ENCODE measurements at places on chromosomes 3 and 15.

GRCh38 chr3:59688636-59689035 is 638.8 kb upstream of the CFAP20DC start:
- no peak for DNase-seq

DNA sequence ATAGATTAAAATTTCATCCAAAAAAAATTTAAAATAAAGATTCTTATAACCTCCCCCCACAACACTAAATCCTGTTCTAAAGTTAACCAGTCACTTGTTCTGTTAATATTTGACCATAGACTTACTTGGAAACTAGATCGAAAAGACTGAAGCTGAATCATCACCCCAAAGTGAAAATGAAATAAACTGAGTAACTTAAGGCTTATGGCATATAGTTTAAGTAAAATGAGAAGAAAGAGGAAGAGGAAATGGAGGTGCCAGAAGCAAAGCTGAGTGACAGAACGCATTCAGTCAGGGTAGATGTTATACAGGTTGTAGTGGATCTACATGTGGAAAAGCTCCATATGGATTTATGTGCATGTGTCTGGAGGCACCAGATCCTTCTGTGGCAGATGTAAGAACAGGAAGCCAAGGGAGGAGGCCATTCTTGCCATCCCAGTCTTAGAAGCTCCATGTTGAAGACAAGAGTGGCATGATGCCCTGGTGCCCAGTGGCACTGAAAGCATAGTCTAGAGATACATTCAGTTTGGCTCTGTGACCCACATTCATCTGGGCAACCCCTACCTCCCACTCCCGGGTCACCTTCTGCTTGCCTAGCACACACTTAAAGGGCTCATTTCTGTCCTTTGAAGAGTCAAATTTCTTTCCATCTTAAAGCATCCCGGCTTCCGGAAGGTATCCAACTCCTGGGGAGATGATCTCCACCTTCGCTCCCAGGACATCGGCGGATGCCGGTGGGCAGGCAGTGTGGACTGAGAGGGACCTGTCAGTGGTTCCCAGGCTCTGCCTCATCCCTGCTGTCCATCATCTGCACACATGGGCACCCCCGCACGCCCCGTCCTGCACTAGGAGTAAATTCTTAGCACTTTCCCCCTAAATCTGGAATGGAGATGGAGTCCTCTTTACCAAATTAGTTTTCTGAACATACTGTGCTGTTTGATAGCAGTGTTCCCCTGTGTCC is 90.8 kb downstream of the NEO1 start:
- DNase-seq: no peak

GRCh38 chr3:197151580-197151979 is 122.0 kb upstream of the MELTF start:
- DNase-seq: peak; percentile 20

- no peak for DNase-seq
Measured at GRCh38 chr3:119175872-119176756, 2.7 kb downstream of the UPK1B start.

DNA sequence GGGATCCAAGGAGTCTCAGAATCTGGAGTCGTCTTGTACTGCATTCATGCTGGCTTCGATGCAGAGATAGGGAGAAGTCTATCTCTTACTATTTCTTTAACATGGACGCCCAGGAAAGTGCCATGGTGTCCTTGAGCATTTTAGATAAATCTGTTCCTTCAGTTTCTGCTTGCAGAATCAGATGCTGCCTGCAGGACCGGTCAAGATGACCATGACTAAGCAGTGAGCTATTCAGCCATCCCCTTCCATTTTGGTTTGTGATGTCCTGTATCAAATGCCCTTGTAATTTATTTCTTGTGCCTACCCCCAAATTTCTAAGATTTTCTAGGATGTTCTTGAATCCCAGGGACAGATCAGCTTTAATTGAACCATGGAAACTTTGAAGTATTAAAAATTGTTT is 139.4 kb upstream of the TP63 start:
- DNase-seq: no peak

DNA sequence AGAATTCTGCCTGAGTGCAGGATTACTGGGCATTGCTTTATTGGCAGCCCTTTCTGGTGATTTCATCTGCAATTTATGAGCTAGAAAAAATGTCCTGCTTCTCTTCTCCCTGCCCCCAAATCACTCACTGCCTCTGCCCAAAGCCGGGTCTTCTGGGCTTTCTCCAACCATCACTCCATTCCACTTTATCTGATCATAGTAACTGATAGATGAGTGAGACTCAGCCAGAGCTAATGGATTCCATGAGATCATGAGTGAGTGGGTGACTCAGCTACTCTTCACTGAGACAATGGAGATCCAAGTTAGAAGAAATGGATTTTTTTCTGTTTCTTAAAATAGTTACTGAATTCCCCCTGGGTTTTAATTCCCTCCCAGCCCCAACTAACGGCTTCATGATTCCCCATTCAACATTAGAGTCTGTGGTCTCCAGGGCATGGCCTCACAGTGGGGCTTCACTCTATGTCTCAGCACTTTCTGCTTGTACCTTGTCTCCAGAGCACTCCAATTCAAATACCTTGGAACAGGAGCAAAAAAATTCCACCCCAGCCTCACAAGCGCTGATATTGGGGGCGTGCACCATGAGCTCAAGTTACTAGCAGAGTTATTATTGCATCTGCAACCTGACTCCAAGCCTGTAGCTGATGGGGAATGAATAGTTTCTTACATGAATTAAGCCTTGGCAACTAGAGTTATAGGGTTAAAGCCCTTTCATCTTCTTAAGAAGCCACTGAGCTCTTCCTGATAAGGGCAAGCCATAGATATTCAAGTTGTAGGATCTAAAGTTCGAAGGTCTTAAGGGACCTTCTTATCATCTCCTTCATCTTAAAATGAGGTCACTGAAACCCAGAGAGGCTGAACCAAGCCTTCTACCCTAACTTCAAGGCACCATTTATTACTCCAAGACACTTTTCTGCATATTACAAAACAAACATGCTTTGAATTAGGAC is 85.9 kb downstream of the AGBL1 start:
- DNase-seq: no peak

- DNase-seq: no peak
Measured at GRCh38 chr3:136074546-136075170, 109.1 kb downstream of the PPP2R3A start.

GRCh38 chr3:65401359-65402305 is 637.1 kb downstream of the MAGI1 start:
- no peak for DNase-seq

DNA sequence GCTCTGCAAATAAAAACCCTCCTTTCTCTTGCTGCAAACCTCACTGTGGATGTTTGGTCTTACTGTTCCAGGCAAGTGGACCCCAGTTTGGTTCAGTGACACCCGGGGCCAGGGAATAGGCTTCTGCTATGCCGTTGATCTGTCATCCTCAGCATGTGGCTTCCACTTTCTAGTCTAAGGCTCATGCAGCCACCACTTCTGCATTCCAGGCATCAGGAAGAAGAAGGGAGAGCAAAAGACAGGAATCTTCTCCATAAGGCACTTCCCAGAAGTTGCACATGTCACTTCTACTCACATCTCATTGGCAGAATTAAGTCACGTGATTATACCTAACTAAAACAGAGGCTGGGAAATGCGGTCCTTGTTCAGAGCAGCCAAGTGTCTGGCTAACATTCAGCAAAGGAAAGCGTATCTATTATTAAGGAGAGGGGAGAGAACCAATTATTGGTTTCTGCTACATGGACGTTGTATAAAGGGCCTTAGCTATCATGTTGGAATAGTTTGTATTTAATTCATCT is 173.6 kb upstream of the PFN2 start:
- DNase-seq: no peak
